Activated CD4-positive, alpha-beta T cell treated with anti-CD3 and anti-CD28 coated beads, Interleukin-2, amount 10 ng/mL, durations not matched to agents 7 days and 5 days (primary cell): ENCODE measurements at places on chromosomes 13 and 19. TPM values are rescaled to one million over a fixed set of nuclear protein-coding genes. Genes with fewer than 3 reads are reported as not detected.

Gene RASIP1
- 0.31 TPM for total RNA-seq

Gene CEACAM20
- total RNA-seq, result not detected

Gene TCF3
- total RNA-seq, result 84.5 TPM

Gene RETN
- total RNA-seq, result not detected

Gene CRLF1
- not detected for total RNA-seq
